Activated CD8-positive, alpha-beta memory T cell treated with anti-CD3 and anti-CD28 coated beads, Interleukin-2, amount 50 U/mL, for 4 hours (primary cell): ENCODE measurements at places on chromosomes 6 and 20.

- no peak for DNase-seq
These were observed 1.7 kb downstream of the GABBR1 start for GRCh38 chr6:29631209-29631810.

DNA sequence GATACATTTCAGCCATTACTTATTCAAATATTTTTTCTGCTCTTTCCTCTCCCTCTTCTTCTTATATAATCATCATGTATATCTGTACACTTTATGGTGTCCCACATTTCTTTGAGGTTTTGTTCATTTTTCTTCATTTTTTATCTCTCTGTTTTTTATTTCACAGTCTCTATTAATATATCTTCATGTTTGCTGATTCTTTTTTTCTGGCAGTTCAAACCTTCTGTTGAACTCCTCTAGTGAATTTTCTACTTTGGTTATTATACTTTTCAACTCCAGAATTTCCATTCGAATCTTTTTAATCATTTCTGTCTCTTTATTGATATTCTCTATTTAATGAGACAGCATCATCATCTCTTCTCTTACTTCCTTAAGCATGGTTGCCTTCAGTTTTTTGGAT is 38.9 kb upstream of the FOXC1 start:
- DNase-seq, result no peak

DNA sequence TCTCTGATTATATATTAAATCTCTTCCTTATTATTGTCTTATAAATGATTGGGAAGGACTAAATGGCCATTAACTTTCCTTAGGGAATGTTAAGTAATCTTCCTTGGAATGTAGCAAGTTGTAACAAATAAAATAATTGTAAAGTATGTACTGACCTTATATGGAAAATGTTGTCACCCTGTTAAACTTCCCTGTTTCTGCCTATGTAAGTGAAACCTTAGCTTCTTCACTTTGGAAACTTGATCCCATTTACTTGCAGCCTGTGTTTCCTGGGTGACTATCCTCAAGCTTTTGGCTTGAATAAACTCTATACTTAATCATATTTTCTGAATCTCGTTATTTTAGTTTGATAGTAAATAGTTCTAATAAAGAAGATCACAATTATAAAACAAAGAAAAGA is 519.5 kb upstream of the PTCHD4 start:
- DNase-seq, result no peak

DNA sequence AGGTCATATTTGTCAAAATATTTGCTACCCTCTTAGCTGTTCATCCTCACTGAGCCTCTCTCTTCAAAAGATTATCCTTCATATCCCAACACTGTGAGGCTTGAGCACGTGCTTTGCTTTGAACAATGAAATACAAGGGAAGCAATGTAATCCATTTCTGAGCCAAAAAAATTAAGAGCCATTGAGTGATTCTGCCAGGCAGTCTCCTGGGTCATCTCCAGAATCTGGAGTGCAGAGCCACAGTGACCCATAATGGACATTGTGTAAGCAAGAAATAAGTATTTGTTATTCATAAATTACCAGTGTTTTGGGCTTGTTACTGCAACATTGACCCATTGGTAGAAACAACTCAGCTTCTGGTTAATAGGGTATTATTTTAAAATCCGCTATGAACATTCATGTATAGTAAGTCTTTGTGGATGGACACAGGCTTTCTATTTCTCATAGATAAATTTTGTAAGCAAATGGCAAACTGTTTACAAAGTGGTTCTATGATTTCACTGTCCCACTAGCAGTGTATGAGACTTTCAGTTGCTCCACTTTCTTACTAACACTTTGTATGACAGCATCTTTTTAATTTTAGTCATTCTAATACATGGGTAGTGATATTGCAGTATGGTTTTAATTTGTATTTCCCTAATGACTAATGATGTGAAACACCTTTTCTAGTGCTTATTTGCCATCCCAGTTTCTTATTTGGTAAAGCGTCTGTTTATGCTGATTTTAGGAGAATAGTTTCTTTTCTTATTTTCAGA is 358.2 kb downstream of the PLCB1 start:
- DNase-seq, result no peak

DNA sequence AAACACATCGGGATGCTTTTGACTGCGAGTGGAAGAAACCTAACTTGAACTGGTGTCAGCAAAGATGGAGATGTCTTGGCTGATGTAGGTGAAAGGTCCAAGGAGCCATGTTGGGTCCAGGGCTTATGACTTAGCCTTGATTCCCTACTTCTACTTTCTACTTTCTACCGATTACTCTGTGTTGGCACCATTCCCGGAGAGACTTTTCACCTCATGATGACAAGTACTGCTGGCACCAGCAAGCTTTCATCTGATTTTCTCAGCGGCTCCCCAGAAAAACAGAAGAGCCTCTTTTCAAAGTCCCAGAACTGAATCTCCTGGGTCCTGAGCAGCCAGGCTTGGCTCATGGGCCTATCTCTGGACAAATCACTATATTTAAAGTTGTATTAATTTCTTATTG is 4.9 kb upstream of the EDN3 start:
- no peak for DNase-seq

DNA sequence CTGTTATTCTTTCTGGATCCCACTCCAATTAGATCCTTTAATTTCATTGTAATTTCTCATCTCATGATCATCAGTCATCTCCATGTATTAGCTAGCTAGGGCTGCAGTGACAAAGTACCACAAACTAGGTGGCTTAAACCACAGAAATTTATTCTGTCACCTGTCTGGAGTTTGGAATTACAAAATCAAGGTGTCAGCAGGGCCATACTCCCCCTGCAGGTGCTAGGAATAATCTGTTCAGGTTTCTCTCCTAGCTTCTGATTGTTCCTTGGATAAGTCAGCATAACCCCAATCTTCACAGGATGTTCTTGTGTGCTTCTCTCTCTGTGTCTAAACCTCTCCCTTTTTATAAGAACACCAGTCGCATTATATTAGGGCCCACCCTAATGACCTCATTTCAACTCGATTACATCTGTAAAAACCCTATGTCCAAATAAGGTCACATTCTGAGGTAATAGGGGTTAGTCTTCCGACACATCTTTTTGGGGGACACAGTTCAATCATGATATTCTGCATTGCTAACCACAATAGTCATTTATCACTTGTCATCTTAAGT is 40.5 kb downstream of the BEND6 start:
- DNase-seq, result no peak

- no peak for DNase-seq
These were observed 23.5 kb downstream of the NOL7 start for GRCh38 chr6:13638626-13639025.

- no peak for DNase-seq
These were observed 280.4 kb downstream of the UBE3D start for GRCh38 chr6:82785206-82785605.
